ENCODE measurements at places on chromosomes 16 and 17.
A peak's percentile ranks its signal among the peaks of the same experiment; 100 is the strongest.

DNA sequence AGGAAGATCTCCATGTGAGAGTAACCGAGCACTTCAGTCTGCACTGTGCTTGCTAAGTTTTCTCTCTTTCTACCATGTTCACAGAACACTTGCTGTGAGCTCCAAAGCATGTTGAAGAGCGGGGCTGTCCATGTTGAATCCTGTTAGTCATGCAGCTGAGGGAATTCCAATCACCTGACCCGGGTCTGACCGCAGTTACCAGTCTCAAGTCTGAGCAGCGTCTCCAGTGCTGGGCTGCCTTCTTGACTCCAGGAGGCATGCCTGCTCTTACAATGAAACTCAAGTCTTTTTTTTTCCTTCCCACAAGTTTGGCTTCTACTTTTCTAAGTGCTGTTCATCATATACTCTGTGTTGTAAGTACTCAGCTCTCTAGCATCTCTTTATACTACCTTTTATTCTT lies 44.3 kb downstream of the HOXB1 start:
- DNase-seq, result no peak

DNA sequence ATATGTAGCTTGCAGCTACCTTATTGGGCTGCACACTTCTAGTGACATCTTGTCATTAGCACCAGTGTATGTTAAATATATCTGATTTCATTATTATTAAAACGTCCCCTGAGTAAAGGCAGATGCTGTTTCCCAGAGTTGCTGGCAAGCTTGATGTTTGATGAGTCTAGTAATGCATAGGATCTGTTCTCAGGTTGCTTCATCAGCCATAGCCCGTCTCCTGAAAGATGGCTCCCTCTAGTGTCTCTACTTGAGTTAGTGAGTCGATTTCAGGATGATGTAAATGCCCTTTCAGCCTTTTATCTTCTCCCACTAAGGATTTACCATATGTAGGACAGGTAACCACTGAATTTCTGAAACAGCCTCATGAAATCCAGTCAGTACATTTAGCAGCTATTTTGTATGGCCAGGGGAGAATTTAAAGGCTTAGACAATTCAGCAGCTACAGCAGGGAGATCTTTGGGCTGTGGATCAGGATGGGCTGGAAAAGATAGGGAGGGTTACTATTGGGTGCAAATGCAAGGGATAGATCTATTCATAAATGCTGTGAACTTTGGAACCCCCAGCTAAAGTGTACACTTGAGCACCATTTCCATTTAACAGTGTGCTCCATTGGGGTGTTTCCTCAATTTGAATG lies 376.3 kb downstream of the CNTNAP4 start:
- DNase-seq, result peak; percentile 88

DNA sequence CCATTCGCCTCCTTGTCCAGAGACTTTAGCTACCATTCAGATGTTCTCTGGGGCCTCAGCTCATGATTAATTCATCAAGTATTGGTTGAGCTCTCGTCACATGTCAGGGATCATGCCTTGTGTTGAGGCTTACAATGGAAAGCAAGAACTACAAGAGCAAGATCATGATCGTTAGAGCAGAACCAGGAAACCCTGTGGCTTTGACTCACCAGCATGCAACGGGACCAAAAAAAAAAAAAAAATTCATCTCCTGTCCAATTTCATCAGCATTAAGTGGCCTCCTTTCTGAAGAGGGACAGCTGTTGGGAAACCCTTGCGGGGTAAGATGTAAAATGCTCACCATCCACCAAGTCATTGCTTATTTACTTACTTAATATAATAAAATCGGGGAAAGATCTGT lies 12.1 kb upstream of the USP10 start:
- DNase-seq, result no peak

DNA sequence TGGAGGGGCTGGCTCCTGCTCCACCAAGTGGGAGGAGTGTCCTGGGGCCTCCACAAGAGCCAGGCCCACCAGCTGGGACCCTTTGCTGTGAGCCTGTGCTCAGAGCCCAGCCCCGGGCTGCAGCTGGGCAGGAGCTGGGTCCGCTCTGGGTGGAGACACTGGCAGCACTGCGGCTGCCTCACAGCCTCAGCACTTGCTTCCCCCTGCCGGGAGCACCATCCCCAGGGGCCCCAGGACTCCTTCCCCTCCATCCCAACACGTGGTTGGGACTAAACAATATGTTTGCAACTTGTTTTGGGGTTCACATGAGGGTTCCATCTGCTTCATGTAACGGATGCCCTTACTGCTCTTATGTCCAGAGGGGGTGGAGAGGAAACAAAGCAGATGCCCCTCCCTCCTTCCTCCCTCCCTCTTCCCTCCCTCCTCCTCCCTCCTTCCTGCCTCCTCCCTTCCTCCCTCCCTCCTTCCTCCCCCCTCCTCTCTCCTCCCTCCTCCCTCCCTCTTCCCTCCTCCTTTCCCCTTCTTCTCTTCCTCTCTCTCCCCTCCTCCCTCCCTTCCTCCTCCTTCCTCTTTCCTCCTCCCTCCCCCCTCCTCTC lies 16.3 kb upstream of the CBFA2T3 start:
- DNase-seq, result no peak

- DNase-seq, result no peak
These were observed 117.9 kb downstream of the CYLD start for GRCh38 chr16:50859628-50860360.

DNA sequence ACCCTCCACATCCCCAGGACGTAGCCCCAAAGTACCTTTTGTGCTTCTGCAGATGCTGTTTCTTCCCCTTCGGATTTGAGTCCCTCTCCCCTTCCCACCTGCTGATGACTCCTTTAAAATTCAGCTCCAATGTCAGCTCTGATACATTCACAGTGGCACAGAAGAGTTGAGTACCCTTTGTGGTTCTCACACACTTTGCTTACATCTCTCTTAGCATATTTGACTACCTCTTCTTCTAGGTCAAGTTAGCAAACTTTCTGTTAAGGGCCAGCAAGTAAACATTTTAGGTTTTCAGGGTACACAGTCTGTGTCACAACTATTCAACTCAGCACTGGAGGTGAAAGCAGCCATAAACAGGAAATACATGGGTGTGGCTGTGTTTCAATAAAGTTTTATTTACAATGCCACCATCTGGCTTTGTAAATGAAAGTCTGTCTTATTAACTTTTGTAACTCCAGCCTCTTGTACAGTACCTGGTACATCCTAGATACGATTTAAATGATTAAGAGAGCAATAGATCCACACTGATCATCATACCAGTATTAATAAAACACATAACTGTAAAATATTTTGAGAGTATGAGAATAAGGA lies 161.7 kb downstream of the SOX9 start:
- no peak for DNase-seq

DNA sequence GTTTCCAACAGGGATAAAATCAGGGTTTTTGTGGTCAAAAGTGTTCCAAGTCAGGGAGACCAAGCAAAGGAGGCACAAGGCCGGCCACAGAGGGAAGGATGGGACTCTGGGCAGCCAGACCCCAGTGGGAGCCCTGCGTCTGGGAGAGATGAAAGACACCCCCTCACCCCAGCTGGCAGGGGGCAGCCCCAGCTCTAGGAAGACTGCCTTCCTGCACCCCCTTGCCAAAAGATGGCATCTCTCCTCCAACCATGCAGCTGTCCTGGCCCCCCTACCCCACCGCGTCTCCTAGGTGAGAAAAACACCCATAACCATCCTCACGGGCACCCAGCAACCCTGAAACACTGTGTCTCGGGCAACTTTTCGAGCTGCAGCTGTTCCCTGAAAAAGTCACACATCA lies 51.3 kb downstream of the CUEDC1 start:
- no peak for DNase-seq

GRCh38 chr17:9472541-9472940 lies 103.1 kb downstream of the STX8 start:
- no peak for DNase-seq

DNA sequence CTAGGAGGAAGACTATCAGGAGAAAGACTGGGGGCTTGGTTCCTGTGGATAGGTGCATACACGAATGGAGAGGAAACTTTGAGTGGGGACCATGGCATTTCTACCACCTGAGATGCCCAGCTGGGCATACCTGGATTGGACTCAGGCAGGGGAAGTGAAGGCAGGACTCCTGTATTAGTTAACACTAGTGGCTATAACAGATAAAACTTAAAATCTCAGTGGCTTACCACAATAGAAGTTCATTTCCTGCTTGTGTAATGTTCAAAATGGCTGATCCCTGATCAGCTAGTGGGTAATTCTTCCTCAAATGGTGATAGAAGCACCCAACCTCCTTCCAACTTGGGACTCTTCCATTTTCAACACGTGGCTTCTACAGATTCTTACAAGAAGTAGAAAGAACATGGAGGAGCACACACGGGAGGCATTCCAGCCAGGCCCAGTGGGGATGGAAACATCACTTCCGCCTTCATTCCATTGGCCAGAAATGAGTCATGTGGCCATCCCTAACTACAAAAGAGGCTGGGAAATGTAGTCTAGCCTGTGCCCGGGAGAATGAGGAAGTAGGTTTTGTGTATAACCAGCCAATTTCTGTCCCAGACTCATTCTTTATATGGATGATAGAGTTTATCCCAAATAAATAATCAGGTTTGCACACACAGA lies 112.1 kb downstream of the UTP18 start:
- peak; percentile 98 for DNase-seq

- peak; percentile 81 for DNase-seq
These were observed 18.6 kb downstream of the GRIN2C start for GRCh38 chr17:74840989-74841666.

DNA sequence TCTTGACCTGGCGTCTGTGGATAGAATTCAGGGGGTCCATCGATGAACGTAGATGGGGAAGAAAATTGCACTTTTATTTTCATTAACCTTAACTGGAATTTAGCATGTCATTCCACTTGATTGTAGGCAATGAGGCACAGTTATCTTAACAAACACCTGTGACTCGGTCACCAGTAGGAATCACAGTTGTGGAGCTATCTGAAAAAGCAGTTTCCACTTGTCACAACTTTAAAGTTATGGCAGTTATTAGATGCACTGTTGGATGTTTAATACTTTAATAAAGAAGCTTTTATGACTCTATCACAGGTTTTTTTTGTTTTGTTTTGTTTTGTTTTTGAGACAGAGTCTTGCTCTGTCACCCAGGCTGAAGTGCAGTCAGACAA lies 83.7 kb upstream of the LGALS9 start:
- no peak for DNase-seq

DNA sequence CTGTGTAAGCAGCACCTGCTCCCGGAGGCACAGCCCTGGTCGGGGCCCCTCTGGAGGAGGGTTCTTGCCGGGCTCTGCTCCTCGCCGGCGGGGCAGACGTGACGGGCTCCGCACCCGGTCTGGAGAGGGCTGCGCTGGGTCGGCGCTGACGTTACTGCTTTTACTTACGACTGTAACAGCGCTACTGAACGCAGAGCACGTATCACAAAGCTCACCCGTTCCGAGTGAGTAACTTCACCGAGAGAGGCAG lies 1.3 kb upstream of the RAB40C start:
- no peak for DNase-seq

DNA sequence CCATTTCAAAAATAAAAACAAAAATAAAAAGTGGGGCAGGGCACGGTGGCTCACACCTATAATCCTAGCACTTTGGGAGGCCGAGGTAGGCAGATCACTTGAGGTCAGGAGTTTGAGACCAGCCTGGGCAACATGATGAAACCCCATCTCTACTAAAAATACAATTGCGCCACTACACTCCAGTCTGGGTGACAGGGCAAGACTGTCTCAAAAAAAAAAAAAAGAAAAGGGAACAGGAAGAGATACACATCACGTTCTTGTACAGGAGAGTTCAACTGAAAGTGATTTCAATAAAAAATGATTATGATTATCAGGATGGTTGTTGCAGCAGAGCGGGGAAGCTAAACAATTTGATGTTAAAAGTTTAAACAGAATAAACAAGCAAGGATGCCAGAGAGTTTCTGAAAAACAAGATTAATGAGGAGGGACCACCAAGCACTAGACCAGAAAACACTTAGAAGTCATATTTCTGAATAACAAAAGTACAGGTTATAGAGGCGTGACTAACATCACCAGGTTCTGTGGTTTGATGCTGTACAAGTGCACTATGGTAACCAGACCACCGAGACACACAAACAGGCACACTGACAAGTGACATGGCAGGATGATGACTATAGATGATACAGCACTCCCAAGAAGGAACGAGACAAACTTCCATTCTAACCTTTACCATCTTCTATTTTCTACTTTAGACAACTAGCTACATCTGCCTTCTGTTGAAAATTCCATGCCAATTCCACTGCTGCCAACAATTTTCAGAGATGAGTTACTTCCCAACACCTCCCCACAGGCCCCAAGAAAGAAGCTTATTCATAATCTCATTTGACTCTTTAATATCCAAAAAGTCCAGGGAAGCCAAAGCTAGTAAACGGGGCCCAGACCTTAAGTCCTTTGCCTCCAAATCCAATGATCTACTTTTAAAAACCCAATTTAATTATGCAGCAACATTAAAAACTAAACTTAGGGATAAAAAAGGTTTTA lies 11.8 kb downstream of the DNAJA2 start:
- no peak for DNase-seq

DNA sequence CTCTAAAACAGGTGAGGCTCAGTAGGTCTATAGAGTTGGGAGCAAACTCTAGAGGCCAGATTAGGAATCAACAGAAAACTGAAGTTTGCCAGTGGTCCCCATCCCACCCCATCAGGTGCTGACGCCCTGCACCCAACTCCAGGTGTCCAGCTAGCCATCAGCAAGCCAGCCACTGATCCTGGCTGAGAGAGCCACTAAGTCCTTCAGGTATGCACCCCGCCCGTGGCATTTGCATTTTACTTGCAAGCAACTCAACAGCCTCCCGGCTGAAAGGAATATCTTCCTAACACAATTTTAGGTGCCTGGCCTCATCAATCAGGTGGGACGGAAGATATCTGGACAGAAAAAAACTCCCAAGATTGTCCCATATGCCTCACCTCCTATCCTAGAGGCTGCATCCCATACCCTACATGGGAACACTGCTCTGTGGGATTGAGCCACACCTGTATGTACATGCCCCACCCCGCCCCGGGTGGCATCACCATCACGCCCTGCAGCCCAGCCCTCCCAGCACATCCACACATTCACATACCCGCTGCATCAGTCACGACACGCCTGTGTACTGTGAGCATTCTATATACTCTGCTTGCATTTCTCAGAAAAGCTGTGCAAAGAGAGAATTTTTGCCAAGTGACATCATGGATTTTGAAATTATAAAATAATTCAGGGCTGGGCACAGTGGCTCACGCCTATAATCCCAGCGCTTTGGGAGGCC lies 8.3 kb downstream of the OTOP3 start:
- DNase-seq, result no peak

GRCh38 chr17:21376081-21376758 lies at the start of gene KCNJ12:
TSS of gene KCNJ12 (plus strand) at chr17:21376357. CDS start at chr17:21415343, 38,986 bp downstream.
- no peak for DNase-seq

Measured in pons (tissue), 1 donor.